ENCODE measurements at places on chromosomes 4 and X.

GRCh38 chrX:134571796-134572195 lies 86.5 kb downstream of the PLAC1 start:
- no peak for DNase-seq

GRCh38 chr4:118743867-118744266 lies 58.7 kb downstream of the METTL14 start:
- DNase-seq, result peak; percentile 30

DNA sequence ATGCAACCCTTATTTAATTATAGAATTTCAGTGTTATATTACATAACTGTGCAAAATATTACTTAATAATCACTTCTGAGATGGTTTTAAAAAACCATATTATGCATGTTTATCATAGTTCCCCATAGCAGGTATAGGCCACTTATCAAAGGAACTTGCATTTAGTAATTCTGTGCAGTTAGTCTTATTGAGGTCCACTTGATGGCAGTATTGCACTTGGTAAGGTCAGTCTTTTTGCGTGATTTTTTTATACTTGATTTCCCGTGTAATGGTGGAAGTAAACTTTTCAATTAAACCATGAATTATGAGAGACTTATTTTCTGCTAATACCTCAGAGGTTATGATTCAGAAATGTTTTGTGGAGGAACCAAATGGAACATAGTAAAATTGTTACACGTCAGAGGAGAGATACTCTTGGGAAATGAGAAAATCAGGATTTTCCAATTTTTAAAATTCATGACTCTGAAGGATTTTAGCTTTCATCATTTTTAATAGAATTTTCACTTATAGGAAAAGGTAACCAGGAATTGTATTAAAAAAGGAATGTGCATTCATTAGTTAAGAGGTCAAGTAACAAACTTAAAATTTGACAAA lies 230.0 kb downstream of the CCSER1 start:
- DNase-seq, result peak; percentile 5

GRCh38 chrX:99117011-99117410 lies 1293.1 kb downstream of the PCDH19 start:
- DNase-seq, result no peak

- no peak for DNase-seq
These were observed 377.5 kb downstream of the KCNIP4 start for GRCh38 chr4:21571100-21571499.
